Kidney epithelial cell (primary cell): ENCODE measurements at places on chromosomes 5 and 9. TPM values are rescaled to one million over a fixed set of nuclear protein-coding genes. Genes with fewer than 3 reads are reported as not detected.

DNA sequence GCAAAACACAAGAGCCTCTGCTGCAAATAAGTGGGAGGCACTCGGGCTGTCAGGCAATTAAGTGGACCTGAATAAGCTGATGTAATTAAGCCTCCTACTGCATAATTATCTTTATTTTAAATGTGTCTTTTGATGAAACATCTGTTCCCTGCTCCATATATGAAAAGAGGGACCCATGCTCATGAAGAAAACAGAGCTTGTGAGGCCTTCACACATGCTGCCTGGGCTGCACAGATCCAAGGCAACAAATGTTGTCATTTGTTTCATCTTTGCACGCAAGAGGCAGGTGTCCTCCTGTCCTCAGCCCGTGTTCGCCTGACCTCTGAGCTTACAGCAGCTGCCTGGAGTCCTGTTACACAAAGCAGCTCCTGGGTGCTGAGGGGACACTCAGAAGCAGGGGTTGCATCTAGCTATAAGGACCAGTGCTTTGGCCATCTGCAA lies 381.1 kb downstream of the ZNF608 start:
- DNase-seq, result no peak

DNA sequence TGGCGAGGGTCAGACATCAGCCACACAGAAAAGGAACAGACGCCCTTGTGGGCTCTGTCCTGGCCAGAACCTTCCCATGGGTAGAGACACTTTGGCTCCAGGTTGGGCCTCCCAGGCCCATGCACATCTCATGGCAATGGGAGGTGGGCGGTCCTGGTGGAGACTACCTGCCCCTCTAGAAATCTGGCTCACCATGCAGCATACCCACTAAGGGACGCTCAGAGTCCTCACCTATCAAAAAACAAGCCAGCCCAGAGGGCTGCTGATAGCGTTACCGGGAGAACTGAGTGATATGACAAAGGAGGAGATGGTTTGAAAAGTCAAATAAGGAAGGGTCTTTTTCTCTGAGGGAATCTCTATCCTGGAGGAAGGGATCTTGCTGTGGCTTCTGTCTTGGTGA lies 62.1 kb downstream of the C5orf15 start:
- DNase-seq, result no peak

- peak; percentile 19 for DNase-seq
These were observed 170.4 kb upstream of the CDH6 start for GRCh38 chr5:31023105-31023504.

SPINK4 gene
- total RNA-seq, result not detected in 2 replicates

SLC23A1 gene
- total RNA-seq, result not detected in 2 replicates

- no peak for DNase-seq
These were observed 644 bp downstream of the NIM1K start for GRCh38 chr5:43192558-43193180.

OR1J2 gene
- not detected in 2 replicates for total RNA-seq

- no peak for DNase-seq
These were observed 238.1 kb downstream of the GAS1 start for GRCh38 chr9:86708918-86709835.

LCN9 gene
- not detected in 2 replicates for total RNA-seq

FEM1C gene
- 15.9 and 18.9 TPM in 2 replicates for total RNA-seq

DNA sequence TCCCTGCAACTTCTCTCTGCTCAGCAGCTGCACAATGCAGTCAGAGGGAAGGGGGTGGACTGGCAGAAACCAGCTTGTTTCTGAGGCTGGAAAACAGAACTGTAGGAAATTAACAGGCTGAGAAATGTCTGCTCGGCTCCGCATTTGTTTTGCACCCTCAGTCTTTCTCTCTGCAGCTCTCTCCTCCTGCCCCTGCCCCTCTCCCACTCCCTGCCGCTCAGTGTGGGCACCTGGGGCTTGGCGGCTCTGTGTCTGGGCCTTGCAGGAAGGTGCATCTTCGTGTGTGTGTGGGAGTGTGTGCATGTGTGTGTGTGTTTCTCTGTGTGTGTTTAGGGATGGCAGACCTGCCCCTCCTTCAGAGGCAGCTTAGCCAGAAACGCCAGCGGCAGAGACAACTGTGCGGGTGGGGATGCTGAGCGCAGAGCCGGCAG lies 53.0 kb downstream of the PCDH1 start:
- no peak for DNase-seq

GRCh38 chr5:32030222-32030621 lies 143.9 kb downstream of the GOLPH3 start:
- DNase-seq, result no peak

DNA sequence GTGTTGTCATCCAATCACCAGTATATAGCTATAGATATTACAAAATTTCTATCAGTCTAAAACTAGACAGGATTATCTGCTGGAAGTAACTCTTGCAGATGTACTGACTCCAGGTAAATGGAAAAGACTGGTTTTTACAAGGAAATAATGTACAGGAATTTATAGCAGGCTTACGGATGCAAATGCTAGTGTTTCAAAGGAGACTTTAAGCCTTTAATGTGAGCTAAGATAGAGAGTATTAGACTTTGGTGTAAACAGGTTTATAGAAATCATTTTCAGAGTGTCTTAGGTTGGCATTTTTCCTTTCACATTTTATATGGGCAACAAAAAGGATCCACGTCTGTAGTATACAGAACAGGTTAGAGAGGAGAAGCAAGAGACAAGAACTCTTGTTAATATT lies 16.1 kb downstream of the ZNF608 start:
- no peak for DNase-seq

SLC36A2 gene
- not detected in 2 replicates for total RNA-seq

SLC2A6 gene
- 51.8 and 60.9 TPM in 2 replicates for total RNA-seq

RFESD gene
- 0.21 and 0.41 TPM in 2 replicates for total RNA-seq

DNA sequence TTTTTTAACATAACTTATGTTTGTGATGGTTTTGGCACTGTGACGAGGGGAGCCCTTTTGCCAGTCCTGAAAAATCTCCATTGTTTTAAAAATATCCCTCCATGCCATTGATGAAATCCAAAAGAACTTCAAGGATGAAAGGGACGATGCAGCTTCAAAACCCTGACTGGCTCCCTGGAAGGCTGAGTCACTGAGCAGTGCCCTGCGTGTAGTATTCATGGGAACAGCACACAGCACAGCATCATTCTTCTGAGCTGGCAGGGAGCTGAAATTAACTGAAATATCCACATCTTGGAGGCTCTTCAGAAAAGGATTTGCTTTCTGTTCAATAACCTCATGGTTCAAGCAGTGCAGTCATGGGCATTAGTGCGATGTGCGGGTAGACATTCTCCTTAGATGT lies 29.7 kb downstream of the PDE4D start:
- no peak for DNase-seq

- no peak for DNase-seq
These were observed 103.6 kb downstream of the GTF3C4 start for GRCh38 chr9:132773764-132774339.

GRCh38 chr5:175306381-175306780 lies 137.6 kb downstream of the DRD1 start:
- no peak for DNase-seq

- DNase-seq, result no peak
These were observed 19.5 kb upstream of the MXD3 start for GRCh38 chr5:177330991-177331842.

GRCh38 chr9:89109666-89110065 lies 69.0 kb downstream of the SHC3 start:
- no peak for DNase-seq

DNA sequence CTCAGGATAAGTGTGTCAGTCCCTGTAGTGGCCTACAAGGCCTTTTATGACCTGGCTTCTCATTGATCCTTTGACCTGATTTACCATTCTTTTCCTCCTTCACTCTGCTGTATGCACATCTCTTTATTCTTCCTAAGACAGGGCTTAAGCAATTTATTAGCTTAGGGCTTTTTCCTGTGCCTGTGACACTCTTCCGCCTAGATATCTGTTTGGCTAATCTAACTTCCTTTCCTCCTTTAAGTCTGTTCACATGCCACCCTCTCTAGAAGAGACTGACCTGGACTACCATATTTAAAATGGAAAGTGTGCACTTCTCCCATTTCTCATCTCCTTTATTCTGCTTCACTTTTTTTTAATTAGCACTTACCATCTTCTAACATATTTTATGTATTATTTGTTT lies 29.1 kb downstream of the FOCAD start:
- DNase-seq, result no peak

GRCh38 chr9:18362901-18363685 lies 110.9 kb upstream of the ADAMTSL1 start:
- no peak for DNase-seq

DMRT3 gene
- 0.25 and 0.34 TPM in 2 replicates for total RNA-seq

IFNA13 gene
- not detected in 2 replicates for total RNA-seq

DNA sequence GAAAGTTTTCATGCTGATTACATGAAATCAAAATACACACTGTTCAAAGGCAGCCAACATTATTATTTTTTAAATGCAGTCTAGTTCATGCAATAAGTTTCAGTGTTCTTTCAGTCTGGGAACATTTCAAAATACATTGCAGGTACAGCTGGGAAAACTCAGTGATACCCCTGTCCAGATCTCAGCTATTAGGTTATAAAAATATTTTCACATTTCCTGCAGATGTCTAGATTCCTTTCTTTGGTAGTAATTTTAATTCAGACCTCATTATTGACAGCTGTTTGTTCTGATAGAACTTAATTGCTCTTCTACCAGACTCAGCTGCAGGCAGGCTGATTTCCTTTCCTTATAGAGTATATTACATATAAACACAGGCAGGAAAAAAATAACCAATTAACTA lies 556.8 kb upstream of the DMAC1 start:
- no peak for DNase-seq

- no peak for DNase-seq
These were observed 488.1 kb downstream of the IRX1 start for GRCh38 chr5:4083591-4084337.
